GM23338 (cell line): ENCODE measurements at places on chromosomes 12 and 14.
A peak's percentile ranks its signal among the peaks of the same experiment; 100 is the strongest.

DNA sequence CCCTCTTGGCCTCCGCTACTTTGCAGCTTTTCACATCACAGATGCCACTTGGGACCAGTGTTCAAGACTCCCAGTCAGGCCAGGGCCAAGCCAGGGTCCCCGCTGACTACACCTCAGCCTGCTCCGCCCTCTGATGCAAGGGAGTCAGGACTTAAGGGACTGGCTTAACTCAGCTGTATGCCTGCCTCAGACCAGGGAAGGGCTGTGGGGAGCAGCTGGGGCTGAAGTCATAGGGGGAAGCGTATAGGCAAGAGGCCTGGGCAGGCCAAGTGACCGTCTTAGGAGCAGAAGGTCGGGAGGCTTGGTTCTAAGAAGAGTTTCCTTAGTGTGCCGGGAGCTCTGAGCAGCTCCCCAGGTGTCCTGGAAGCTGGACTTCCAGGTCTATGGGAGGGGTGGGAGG, 21.9 kb downstream of the KDM2B start:
- DNase-seq: no peak

GRCh38 chr12:30969006-30969405, 42.5 kb downstream of the TSPAN11 start:
- DNase-seq: no peak

DNA sequence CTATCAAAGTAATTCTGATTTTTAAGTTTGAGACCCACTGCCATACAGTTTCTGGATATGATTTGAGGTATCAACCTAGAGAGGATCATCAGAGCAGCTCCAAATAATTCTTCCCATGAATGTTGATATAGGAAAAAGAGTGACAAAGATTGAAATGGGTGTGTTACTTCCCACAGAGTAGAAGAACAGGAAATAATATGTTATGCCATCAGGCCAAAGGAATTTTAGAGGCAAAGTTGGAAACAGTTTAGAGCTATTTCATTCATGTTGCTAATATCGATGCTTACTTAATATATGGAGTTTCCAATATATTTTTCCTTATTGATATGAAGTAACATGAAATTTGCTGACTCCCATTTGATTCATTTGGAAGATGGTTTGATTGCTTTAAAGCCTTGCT, 8.9 kb upstream of the MSRB3 start:
- no peak for DNase-seq

GRCh38 chr14:63174760-63175191, 29.5 kb upstream of the RHOJ start:
- DNase-seq: peak; percentile 78

DNA sequence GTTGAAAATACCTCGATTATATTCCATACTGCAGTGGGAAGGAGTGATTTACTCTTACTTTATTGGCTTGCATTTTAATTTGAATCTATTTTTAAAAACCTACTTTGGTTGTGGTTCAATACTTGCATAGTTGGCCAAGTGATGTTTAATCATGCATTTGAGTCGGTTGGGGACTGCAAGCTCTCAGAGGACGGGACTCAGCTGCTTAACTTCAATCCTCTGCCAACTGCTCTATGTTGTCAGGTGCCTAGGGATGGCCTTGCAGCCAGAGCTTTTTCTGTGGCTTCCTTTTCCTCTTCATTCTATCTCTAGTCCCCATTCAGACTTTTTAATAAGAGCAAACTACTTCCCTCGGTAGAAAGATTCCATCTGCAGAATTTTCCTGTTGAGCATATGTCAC, 53.4 kb upstream of the KRR1 start:
- no peak for DNase-seq

- DNase-seq: no peak
Observed at GRCh38 chr12:42641221-42641885, 51.8 kb upstream of the PRICKLE1 start.

GRCh38 chr14:54947230-54947629, 44.6 kb upstream of the GCH1 start:
- no peak for DNase-seq

- DNase-seq: peak; percentile 83
Observed at GRCh38 chr14:50658203-50658602, 9.9 kb downstream of the SAV1 start.

DNA sequence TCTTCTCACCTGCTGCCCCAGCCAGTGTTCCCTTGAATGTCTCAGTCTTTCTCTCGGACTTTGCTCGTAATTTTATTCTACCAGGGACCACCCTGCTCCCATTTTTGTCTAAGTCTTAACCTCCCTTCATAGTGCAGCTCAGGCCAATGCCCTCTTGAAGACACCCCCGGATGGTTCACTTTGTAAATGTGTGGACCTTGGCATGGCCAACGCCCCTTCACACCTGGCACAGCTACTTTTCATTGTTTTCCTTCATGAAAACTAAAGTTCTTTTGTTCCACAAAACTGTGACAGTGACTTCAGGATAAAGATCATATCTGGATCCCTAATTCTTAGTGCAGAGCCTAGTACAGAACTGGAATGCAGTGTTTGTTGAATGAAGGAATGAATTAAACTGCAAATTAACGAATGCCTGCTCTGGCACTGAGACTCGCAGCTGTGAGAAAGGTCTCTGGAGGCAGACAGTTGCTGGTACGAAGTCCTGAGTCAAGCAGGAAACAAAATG, 3.5 kb upstream of the RNASE4 start:
- no peak for DNase-seq

DNA sequence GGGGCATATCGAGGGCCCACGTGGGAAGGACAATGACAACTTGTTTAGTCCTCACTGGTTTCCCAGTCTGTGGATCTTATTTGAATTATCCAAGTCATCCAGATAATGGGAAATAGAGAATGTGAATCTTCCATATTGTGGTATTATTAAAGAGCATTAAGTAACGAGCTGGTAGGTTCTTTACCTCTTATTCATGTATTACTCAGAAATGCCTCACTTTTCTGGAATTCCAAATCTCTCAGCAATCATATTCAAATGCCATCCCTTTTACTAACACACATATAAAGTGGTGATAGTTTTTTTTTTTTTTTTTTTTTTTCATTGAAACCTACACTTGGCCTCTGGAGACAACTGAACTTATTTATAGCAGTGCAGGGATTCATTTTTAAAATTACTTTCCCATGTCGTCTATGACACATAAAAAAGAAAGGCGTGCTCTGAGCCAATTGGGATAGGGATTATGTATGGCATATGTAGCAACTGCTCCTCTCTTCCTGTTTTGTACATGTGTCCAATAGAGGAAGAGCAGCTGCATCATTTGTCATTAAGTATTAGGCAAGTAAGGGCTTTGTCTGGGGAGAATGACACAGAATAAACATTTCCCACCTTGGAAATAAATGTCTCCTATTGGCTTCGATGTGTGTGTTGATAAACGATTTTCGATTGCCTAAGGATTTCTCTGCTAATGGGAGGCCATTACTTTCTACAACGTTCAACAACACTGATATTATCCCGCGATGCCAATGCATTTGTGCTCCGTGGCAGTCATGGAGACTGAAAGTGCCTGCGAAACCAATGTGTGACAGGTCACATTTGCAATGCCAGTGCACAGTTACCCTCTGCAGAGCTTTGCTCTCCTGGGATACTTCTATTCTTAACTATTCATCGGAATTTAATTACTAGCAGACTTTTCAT, 78.6 kb upstream of the IFNG-AS1 start:
- DNase-seq: no peak

GRCh38 chr12:28540324-28540714, 350.1 kb downstream of the CCDC91 start:
- DNase-seq: no peak

- DNase-seq: no peak
Observed at GRCh38 chr12:122852336-122853275, 17.3 kb downstream of the HIP1R start.

GRCh38 chr14:102594514-102595175, 2.2 kb downstream of the RCOR1 start:
- peak; percentile 85 for DNase-seq

- DNase-seq: no peak
Observed at GRCh38 chr12:123034022-123034541, 53.6 kb downstream of the ARL6IP4 start.

DNA sequence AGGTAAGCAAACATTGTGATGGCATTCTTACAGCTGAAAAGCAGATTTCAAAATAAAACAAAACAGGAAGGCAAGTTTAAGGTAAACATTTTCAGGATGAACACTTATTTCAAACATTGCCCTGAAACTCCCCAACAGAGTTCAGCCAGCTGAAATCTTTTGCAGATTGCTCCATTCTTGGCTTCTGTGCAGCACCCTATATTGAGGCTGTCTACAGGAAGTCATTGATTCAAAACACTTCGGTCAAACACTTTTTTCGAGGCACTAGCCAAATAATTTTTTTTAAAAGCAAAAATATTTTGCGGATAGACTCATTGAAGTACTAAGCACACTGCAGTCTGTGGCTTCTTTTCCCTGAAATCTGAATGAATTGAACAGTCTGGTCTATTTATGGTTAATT, 318.1 kb upstream of the PDE3A start:
- DNase-seq: no peak

DNA sequence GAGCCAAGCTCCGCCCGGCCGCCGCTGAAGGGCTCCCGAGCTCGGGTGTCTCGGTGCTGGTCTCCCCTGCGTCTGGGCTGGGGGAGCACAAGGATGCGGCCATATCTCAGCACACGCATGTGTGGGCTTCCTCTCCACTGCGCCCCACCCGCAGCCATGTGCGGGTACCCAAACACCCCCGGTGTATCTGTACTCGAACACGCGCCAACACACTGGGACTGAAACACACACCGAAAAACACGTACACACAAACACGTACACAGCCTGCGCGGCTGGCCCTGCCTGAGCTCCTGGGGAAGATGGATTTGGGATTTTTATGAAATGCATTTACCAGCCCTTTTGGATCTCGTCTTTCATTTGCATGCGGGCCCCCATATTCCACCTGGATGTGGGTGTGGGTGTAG, 897 bp upstream of the TBX3 start:
- no peak for DNase-seq

DNA sequence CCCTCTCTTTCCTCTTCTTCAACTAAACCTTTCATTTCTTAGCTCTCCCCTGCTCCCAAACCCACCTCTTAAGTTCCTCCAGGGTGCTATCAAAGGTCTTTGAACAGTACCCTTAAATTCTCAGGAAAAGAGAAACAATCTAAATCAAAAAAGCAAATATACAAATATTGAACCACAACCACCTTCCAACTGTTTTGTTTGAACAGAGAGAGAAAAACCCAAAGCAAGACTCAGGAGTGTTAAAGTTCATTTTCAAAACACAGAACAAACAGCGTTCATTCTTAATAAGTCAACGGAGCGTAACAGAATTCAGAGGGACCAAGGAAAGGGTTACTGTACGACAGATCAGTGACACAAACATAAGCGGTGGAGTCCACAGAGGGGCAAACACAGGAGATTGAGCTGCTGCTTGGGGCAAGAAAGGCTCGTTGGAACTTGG, 73.3 kb downstream of the NDUFA12 start:
- DNase-seq: no peak

DNA sequence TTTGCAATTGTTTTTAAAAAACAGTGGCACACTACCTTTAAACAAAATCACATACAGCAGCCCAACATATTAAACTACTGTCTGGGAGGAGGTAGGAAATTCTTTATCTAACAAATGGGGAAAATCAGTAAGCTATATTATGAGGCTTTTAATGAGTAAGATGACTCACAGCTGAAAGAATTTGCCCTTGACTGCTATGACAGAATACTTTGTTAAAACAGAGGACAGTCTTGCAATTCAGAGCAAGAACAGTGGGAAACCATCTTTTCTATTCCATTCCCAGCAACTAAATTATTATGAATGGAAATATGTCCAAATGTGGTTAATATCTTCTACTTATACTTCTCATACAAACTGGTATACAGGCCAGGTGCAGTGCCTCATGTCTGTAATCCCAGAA, 49.2 kb upstream of the SGPP1 start:
- DNase-seq: no peak

- DNase-seq: no peak
Observed at GRCh38 chr12:69981881-69982475, 157.0 kb downstream of the MYRFL start.

GRCh38 chr12:50047693-50048250, 9.6 kb upstream of the ASIC1 start:
- DNase-seq: no peak

- DNase-seq: no peak
Observed at GRCh38 chr12:38811814-38812356, 93.5 kb downstream of the CPNE8 start.

DNA sequence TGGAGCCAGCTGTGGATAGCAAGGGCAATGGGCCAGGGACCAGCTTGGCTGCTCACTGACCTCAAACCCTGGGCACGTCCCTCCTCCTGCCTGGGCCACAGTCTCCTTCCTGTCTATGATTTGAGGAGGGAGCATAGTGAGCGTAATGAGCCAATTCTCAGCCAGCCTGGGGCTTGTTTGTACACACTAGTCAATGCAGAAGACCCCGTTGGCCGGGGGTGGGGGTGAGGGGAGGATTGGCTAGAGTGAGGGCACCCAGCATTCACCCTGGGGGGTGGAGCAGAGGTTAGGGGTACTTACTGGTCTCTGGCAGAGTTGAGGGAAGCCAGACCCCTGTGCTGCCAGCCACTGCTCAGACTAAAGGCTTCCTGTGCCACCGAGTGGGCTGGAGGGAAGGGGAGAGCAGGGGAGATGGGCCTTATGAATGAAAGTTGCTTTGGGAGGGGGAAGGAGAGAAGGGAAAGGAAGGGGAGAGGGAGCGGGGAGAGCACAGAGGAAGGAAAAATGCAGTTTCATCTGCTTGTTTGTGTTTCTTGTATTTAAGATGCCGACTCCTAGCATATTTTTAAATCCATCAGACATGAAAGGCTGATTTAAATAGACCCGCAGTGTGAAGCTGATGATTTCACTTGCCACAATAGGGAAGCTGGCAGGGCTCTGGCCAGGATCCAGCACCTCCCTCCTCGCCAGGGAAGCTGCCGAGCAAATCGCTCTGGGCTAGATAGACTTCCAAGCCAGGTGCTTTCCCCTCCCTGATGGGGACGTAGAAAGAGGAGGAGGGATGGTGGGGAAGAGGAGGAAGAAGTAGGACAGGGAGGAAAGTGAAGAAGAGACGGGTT, 114.0 kb downstream of the PRMT8 start:
- DNase-seq: peak; percentile 67

DNA sequence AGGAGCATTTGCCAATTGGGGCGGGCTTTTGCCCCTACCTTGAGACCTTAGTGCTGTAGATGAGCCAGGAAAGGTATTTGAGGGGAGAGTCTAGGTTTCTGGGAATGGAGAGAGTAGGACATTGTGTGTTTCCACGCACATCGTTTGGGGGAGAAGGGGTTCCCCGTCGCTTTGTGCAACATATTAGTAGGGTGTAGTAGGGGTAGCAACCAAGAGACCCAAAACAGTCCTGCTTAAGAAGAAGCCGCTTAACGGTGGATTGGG, 694 bp upstream of the PTGES3 start:
- no peak for DNase-seq
